ENCODE measurements at places on chromosomes 5 and 9. TPM values are rescaled to one million over a fixed set of nuclear protein-coding genes. Genes with fewer than 3 reads are reported as not detected.

The FOXD4L6 gene
- not detected for total RNA-seq

The COL15A1 gene
- total RNA-seq: 0.33 TPM

The MLLT3 gene
- 57.5 TPM for total RNA-seq

The SLCO4C1 gene
- total RNA-seq: 3.6 TPM

The SPINK7 gene
- total RNA-seq: not detected

The ARHGEF39 gene
- 19.1 TPM for total RNA-seq

The GABRP gene
- total RNA-seq: not detected

The PDGFRB gene
- 7.2 TPM for total RNA-seq

The BTNL8 gene
- total RNA-seq: not detected

The ANKRD31 gene
- 0.05 TPM for total RNA-seq

DNA sequence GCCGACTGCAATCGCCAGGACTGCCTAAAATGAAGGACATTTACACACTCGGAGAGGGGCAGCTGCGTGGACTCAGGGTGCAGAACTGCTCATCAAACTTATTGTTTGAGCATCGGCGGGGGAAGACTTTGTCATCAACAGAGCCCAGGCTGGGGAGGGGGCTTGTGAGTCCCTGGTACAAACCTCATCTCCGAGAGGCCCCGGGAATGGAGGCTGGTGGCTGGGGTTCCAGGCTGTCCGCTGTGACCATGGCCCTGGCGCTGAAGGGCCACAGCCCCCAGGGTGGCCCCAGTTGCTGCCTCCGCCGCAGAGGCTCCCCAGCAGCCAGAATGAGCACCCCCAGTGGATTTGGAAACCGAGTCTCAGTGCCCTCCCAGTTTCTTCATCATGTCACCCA is 46.1 kb upstream of the RNU6ATAC start:
- H3K36me3 ChIP-seq: no peaks in the 10 kb centered on the region
- H3K4me3 ChIP-seq: no peak overlapping the region
- no peak for DNase-seq
- H3K27ac ChIP-seq: no peak overlapping the region

- H3K4me1 ChIP-seq: peaks cover 16% of the 10 kb centered on the region
- no peaks in the 10 kb centered on the region for H3K36me3 ChIP-seq
- H3K27ac ChIP-seq: no peak overlapping the region
- DNase-seq: no peak
Observed at GRCh38 chr5:61277781-61278180, 54.3 kb upstream of the ZSWIM6 start.

DNA sequence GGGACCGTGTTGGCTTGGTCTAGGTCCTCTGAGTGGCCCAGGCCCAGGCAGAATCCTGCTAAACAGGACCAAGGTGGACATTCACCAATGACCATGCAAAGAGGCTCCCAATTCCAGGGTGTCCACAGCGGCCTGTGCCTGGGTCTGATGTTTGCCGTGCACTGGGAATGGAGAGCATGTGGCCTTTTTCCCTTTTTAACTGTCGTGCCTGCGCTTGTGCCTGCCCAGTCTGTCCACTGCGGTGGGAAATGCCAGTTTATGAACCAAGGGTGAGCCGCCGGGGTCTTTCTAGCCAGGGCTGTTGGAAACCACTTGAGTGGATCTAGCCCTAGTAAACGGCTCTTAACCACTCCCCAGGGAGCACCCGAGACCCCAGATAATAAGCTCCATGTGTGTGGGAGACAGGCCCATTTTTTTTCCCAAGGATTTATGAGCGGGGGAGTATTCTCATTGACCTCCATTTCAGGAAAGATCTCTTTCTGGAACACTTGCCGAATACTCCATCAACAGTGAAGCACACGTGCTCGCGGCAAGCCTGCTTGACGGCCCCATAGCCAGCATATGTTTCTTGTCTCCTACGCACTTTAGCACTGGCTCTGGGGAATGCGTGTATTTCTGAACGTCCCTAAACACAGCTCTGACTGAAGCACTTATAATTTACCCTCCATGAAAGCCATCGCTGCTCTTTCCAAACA is 93.2 kb upstream of the PHYKPL start:
- no peak for DNase-seq
- H3K36me3 ChIP-seq: no peaks in the 10 kb centered on the region
- H3K4me3 ChIP-seq: no peak overlapping the region
- H3K27me3 ChIP-seq: no peaks in the 10 kb centered on the region
- no peak overlapping the region for H3K27ac ChIP-seq

GRCh38 chr5:73419465-73420390 is 28.8 kb downstream of the FOXD1 start:
- peaks cover 3% of the 10 kb centered on the region for H3K36me3 ChIP-seq
- no peak for DNase-seq
- H3K27ac ChIP-seq: no peak overlapping the region

GRCh38 chr9:90322296-90322695 is 320.3 kb downstream of the DIRAS2 start:
- H3K4me1 ChIP-seq: no peaks in the 10 kb centered on the region
- no peak overlapping the region for H3K27ac ChIP-seq
- H3K4me3 ChIP-seq: no peak overlapping the region
- no peaks in the 10 kb centered on the region for H3K36me3 ChIP-seq
- DNase-seq: no peak
- peaks cover 14% of the 10 kb centered on the region for H3K27me3 ChIP-seq

GRCh38 chr5:66877843-66878242 is 281.6 kb downstream of the MAST4 start:
- peaks cover 14% of the 10 kb centered on the region for H3K4me1 ChIP-seq
- H3K36me3 ChIP-seq: peaks cover 3% of the 10 kb centered on the region
- H3K27ac ChIP-seq: no peak overlapping the region
- H3K4me3 ChIP-seq: no peak overlapping the region
- H3K27me3 ChIP-seq: peaks cover 14% of the 10 kb centered on the region
- DNase-seq: no peak

- H3K27me3 ChIP-seq: peaks cover 37% of the 10 kb centered on the region
- no peak overlapping the region for H3K27ac ChIP-seq
- H3K4me3 ChIP-seq: no peak overlapping the region
- no peaks in the 10 kb centered on the region for H3K36me3 ChIP-seq
- DNase-seq: peak; percentile 31
Observed at GRCh38 chr5:159965031-159965837, 43.7 kb upstream of the TTC1 start.

GRCh38 chr9:78031444-78031892 is at the start of gene GNAQ:
Gene GNAQ, minus strand, starts transcription at chr9:78031811. Its CDS starts 576 bp downstream, at chr9:78031235.
- H3K4me3 ChIP-seq: peak within 1 kb of the TSS; percentile 91
- no peak for DNase-seq
- peaks cover 60% of the 10 kb centered on the region for H3K4me1 ChIP-seq
- peaks cover 2% of the 10 kb centered on the region for H3K27me3 ChIP-seq

GRCh38 chr9:70046274-70047070 is 2.8 kb downstream of the MAMDC2 start:
- H3K27me3 ChIP-seq: peaks cover 57% of the 10 kb centered on the region
- no peaks in the 10 kb centered on the region for H3K36me3 ChIP-seq
- no peak overlapping the region for H3K27ac ChIP-seq
- peaks cover 22% of the 10 kb centered on the region for H3K4me1 ChIP-seq

DNA sequence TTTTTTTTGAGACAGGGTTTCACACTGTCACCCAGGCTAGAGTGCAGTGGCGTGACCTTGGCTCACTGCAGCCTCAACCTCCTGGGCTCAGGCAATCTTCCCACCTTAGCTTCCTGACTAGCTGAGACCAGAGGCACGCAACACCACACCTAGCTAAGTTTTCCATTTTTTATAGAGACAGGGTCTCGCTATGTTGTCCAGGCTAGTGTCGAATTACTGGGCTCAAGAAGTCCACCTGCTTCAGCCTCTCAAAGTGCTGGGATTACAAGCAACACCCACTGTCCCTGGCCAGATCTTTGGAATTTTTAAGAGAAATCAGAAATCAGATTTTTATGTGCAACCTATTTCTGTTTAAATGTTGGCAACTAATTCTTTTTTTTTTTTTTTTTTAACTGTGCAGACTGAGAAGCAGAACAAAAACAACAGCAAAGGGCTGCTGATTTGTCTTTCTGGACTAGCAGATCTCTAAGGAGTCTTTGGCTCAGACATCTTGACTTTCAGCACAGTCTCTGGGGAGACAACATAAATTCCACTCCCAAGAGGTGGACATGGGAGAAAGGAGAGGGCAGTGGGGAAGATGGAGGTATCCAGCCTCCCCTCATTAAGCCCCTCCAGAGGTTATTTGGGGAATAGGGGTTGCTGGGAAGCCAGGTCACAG is 54.4 kb upstream of the FABP6 start:
- no peaks in the 10 kb centered on the region for H3K36me3 ChIP-seq
- DNase-seq: no peak
- no peaks in the 10 kb centered on the region for H3K27me3 ChIP-seq
- no peak overlapping the region for H3K4me3 ChIP-seq
- H3K27ac ChIP-seq: no peak overlapping the region
- no peaks in the 10 kb centered on the region for H3K4me1 ChIP-seq
